RKO (cell line): ENCODE measurements at places on chromosomes 2 and 18.

- no peak for DNase-seq
These were observed 27.6 kb upstream of the GNAL start for GRCh38 chr18:11661430-11661829.

GRCh38 chr18:79917169-79917852 is 34.1 kb downstream of the SLC66A2 start:
- no peak for DNase-seq

DNA sequence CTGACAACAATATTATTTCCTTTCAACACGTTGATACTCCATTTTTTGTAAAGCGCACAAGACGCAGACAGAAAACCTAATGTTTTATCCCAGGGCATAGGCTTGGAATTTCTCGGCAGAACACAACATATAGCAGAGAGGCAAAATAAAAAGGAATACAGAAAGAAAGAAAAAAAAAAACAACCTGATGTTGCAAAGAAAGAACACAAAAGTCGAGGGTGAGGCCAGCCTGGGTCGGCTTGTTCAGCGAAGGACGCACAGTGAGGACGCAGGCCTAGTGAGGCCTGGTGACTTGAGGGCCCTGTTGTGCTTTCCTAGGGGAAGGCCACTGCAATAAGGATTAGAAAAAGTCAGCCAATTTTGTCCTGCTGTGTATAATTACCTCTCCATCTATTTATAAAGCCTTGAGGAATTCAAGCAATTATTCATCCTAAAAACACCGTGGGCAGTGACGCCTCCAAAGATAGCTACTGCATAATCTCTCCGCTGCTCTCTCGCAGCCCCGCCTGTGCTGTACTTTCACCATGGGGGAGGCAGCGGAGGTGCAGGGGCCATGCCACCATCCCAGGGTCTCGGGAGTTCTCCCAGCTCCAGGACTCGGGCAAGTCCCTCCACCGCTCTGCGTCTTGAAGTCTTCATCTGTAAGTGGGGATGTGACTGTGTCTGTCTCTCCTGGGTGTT is 61.9 kb upstream of the SH3RF3 start:
- no peak for DNase-seq

DNA sequence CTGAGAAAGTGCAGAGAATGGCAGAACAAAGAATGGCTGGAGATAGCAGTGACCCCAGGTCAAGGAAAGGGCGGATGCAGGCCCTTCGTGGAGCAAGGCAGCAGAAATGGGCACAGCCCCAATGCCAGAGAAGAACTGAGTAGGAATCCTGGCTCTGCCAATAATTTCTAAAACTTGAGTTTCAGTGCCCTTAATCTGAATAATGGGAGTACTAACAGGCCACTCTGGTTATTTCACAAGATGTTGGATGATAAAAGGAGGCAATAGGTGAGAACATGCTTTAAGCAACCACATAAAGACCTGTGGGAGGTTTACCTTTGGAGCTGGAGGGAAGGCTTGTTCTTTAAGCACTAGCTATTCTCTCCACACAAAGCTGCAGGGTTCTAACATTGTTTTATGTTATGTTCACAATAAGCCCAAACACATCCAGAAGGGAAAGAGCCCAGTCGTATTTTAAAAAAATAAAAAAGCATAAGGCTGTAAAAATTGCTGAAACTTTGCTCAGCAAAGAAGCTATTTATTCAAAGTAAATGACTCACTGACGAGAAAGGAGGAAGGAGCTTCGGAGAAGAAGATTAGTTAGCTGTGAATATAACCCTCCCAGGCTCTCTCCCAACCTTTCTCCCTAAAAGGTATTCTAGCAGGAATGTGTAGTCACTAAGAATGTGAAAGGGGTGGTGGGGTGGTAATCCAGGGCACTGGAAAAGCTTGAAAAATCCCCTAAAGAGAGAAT is 470.2 kb downstream of the TXNL1 start:
- no peak for DNase-seq

DNA sequence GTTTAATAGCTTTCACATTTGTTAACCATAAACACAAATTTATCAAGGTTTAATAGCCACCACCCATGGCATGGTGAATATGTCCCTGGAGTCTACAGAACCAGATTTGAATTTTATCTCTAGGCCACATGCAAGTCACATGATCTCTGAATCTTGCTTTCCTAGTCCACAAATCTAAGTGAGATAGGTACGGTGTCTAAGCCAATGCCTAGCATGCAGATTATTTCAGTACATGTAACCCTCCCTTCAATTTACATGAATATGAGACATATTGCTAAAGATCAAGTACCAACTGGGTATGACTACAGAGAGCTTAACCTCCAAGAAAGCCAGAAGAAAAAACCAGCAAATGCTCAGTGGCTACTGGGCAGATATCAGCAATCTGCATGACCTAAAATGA is 10.0 kb downstream of the ZNF24 start:
- no peak for DNase-seq

- no peak for DNase-seq
These were observed 163.5 kb downstream of the UXS1 start for GRCh38 chr2:106030287-106031268.
